Activated naive CD8-positive, alpha-beta T cell treated with anti-CD3 and anti-CD28 coated beads, Interleukin-2, amount 10 ng/mL, durations not matched to agents 7 days and 5 days (primary cell): ENCODE measurements at places on chromosomes 5 and 9.

DNA sequence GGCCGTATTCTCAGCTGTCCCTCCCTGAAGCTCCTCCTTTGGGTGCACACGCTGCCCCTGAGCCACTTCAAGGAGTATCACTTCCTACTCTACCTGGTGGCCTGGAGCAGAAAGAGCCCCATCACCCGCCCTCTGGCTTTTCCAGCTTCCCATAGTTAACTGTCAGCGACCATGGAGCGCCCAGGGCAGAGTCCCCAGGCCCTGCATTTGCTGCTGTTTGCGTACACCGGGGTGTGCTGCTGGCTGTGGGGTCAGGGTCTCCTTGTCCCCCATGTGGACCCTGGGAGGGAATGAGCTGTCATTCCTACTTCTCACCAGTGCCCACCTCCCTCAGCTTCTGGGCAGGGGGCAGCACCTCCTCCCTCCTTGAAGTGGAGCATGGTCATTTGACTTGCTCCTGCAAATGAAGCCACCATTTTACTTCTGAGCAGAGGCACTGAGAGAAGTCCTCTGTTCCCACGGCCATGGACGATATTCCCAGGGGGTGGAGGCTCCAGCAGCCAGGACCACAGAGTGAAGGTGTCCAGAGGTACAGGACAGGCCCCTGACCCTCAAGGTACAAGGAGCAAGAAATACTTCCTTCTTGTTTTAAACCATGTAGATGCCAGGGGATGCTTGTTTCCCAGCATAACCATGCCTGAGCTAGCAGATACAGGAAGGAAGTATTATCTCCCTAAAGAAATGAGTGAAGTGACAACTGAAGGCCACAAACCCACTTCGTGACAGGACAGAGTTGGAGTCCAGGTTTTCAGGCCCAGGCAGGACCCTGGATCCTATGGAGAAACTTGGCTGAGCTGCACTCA lies 40.6 kb upstream of the COL5A1 start:
- no peak for DNase-seq

- DNase-seq: no peak
Observed at GRCh38 chr5:141585594-141585993, 33.2 kb downstream of the DIAPH1 start.

- no peak for DNase-seq
Observed at GRCh38 chr5:146428658-146429057, 18.5 kb upstream of the TCERG1 start.

GRCh38 chr9:88682431-88682831 lies 147.5 kb downstream of the NXNL2 start:
- DNase-seq: no peak

GRCh38 chr9:125399165-125399564 lies 137.5 kb downstream of the GAPVD1 start:
- no peak for DNase-seq

GRCh38 chr5:149168276-149168906 lies 27.1 kb downstream of the ABLIM3 start:
- no peak for DNase-seq

DNA sequence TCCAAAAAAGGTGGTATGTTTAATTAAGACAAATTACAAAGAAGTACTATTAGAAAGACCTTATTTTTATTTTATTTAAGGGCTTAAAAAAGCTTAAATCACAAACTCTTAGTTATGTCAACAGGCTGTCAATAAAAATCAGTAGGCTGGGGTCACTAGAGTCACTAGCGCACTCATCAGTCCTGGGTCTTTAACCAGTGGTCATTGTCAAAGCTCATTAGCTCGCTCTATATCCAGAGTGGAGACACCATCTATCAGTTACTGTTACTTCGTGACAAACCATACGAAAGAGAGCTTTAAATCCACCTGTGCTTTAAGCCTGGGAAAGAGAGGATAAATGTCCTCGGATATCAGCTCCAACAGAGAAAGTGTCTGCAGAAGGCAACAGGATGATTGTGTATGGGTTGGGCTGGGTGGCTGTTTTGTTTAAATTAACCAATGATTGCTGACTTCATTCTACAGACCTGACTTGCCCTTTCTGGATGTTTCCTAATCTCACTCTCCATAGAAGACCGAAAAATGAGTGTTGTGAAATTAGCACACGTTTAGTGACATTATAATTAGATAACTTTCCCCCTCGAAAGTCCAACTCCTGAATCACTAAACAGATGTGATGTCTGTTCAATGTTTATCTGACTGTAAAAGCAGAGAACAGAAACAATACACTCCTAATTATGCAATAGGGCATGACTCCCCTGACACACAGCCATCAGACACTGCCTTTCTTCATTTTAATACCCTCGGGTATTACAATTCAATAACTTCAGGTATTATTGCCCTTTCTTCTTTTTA lies 123.6 kb upstream of the TNPO1 start:
- DNase-seq: no peak
